Hypothalamus (tissue), 51 donors: ENCODE measurements at places on chromosomes 11 and 22.

DNA sequence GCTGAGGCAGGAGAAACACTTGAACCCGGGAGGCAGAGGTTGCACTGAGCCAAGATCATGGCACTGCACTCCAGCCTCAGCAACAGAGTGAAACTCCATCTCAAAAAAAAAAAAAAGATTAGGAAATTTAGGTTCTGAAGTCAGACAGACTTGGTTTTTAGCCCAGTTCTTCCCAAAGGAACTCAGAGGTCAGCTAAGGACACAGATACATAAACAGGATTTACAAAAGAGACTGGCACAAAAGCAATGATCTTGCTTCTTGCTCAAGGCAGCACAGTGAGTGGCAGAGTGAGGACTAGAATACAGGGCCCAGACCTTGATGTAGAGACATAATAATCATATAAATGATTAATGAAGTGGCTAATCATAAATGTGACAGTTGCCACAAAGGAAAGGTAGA is 25.4 kb upstream of the RRAS2 start:
- no peak for DNase-seq

GRCh38 chr11:64971421-64972233 is at the start of gene MAJIN:
MAJIN (minus strand) TSS chr11:64972108; CDS start chr11:64959405, 12,703 bp downstream.
- peak; percentile 22 for DNase-seq

- DNase-seq, result no peak
Observed at GRCh38 chr22:40853333-40853732, 3.1 kb downstream of the ST13 start.

GRCh38 chr22:48100685-48101417 is 1338.4 kb downstream of the TBC1D22A start:
- DNase-seq, result no peak

DNA sequence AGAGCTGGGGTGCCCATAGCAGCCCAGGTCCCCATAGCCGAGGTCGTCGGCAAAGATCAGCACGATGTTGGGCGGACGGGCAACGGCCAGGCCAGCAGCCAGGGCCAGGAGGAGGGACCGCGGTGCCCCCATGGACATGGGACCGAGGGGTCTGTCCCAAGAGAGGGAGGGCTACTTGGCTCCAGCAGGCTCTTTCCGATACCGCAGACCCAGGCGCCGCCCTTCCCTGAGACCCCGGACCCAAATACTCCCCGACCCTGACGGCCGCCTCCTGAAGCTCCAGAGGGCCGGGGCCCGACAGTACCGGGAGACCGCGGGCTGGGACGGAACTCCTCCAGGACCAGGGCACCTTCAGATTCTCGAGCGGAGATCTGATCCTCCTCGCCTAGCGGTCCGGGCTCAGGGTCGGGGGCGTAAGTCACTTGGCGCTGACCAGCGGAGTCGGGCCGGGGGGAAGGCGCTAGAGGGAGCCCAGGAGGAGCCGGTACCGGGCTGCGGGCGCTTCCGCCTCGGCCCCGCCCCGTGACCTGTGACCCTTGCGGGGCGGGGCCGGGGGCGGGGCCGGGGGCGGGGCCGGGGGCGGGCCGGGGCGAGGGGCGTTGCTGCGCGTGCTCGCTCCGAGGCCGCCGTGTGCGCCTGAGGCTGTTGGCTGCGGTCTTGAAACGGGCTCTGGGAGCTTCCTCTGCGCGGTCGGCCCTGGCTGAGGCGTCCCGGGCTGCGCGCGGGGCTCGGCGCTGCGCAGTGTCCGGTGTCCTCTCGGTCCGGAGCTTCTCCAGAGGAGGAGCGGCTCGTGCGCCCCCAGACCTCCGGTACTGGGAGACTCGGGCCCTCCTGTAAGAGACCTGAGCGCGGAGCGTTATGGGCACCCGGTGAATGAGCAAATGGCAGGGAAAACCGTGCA is at the start of gene ARSA:
Gene ARSA, minus strand, starts transcription at position 511 of the 901 bp plus-strand sequence. Its CDS starts 373 bp downstream, at position 138.
- peak; percentile 86 for DNase-seq

DNA sequence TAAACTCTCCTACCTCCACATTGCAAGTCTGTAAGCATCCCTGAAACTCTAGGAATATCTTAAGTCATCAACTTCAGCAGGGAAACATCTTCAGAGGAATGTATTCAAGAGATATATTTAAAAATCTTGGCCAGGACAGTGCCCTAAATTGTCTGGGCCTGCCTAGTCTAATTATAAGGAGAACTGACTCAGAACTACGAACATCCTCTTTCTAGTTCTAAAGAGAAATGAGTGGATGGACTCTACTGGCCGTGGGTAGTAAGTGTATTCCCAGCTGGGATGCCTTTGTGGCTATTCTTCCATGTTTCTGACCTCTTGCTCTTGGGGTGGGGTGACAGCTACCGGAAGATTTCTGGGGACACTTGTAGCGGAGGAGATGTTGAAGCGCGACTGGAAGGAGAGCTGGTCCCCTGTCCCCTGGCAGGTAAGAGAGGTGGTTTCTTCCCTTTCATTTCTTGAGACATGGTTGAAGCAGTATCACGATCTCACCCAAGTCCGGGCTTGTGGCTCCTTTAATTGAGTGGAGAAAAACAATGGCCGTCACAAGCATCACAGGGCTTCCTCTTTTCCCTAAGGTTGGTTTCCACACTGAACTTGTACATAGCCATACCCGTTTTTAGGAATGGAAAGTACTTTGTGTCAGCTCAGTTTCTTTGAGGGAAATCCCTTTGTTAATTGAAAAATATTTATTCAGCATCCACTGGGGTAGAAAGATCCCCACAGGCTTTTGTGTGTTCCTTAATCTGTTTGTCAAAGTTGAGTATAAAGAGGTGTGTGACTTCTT is 97.7 kb upstream of the SORL1-AS1 start:
- DNase-seq, result no peak

- no peak for DNase-seq
Observed at GRCh38 chr11:2671748-2672147, 28.0 kb downstream of the KCNQ1OT1 start.

GRCh38 chr11:104573441-104573990 is 324.7 kb downstream of the CASP12 start:
- DNase-seq, result no peak

DNA sequence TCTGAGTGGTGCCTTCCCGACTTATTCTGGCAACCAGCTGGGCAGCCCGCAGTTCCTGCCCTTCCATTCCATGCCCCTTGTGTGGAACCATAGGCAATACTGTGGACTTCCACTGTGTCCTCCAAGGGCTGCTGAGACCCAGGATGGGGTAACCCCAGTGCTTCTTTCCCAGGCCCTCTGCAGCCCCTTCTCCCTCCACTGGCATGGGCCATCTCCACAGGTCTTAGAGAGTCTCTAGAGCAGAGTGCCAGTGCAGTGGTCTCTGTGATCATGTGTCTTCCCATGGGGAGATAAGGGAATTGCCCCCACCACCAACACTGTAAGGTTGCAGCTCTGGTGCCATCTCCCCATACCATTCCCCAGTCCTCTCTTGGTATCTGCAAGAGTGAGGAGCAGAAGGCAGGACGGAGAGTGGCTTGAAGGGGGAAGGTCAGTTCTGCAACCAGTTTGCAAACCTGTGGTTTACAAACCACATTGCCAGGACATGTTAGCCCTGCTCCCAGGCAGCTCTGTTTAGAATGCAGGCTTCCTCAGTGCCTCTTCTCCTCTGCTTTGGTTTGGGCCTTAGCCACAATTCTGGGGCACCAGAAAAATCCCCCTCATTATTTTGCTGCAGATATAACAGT is 20.9 kb upstream of the DRD2 start:
- no peak for DNase-seq

GRCh38 chr22:24688256-24688655 is 85.3 kb downstream of the GGT1 start:
- DNase-seq, result no peak

GRCh38 chr11:35003658-35004057 is 87.2 kb downstream of the PDHX start:
- DNase-seq, result no peak

DNA sequence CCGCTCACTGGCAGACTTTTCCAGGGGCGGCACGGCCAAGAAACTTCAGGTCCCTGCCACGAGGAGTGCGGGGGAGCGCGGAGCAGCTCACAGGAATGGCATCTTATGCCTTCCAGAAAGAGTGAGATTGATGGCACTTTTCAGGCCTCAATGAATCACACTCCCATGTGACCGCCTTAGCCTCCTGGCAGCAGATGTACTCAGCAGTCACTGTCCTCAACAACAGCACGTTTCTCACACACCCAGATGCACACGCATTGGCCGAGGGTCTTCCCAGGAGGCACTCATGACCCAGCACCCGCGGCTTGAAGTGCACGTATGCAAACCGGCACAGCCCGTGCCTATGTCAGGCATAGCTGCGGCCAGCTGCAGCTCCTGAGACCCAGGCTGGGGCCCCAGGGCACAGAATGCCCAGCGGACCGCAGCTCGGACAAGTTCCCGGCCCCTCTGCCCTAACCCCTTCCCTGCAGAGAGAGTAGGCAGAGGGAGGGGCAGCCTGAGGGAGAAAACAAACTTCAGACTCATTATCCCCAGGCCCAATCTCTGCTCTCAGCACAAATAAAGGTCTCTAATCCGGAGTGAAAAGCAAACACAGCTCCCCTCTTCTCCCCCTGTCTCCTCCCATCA is 48.3 kb downstream of the RPUSD4 start:
- no peak for DNase-seq

DNA sequence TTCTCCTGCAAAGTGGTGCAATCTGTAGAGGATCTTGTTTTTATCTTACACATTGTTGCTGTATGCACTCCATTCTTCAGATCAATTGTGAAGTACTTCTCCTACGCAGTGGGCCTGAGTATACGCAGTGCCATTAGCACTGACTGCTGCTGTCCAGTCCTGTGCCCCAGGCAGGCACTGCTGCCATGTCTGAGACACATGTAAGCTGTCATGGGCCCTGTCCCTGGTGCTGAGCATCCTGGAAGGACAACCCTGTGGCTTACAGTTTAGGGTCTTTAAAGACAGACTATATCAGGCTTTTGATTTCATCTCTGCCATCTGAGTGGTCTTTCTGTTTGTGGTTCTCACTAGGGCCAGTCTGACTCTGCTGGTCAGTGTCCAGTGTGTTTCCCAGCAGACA is 44.8 kb upstream of the PTPN5 start:
- no peak for DNase-seq

DNA sequence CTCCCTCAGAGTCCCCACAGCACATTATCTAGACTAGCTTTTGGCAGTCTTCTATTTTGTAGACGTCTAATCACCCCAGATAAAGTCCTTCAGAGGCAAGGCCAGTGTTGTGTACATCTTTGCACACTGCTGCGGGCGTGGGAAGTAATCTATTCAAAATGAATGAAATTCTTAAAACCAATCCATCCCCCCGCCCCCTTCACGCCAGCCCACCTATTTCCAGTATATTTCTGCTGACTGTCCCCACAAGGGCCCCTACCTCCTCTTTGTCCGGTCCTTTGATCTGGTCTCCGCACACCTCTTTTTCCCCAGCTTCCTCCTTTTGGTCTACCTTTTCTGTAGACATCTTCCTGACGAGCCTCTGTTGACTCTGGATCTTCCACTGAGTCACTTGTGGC is 375 bp downstream of the BSCL2 start:
- DNase-seq, result no peak

GRCh38 chr11:934527-934926 is 8.9 kb downstream of the AP2A2 start:
- no peak for DNase-seq

DNA sequence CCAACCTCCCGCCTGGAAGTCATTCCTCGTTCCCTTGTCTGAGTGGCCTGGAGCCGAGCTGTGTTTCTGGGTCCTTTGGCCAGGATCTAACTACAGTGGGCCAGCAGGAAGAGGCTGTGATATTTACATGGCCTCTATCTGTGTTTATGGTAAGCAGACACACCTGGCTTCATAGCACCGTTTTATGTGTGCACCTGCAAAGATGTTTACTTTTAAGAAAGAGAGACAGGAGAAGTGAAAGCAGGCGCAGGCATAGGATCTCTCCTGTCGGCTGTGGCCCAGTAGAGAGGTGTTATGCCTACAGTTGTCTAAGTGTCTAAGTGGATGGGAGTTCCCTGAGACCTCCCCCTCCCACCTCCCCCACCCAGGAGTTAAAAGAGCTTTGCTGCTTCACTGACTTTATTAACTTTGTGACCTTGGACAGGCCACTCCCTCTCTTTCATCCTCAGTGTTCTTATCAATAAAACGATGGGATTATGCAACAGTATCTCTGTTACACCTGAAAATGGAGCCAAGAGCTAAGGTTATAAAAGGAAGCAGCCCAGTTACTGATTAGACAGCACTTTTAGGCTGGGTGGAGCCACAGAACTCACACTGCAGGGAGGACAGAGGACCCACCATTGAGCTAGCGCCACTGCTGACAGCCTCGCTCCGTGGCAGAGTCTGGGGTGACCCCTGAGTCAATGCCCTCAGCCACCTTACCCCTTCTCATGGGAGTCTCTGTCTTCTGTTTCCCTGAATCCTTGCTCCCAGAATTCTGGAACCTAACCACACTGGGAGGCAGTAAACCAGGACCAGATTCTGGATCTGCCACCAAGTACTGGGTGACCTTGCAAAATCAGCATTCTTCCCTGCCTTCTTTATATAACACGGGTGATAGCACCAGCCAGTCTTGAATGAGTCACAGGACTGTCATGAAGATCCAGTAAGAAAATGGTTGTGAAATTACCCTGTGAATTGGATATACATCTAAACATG is 22.0 kb downstream of the ST14 start:
- DNase-seq, result no peak

DNA sequence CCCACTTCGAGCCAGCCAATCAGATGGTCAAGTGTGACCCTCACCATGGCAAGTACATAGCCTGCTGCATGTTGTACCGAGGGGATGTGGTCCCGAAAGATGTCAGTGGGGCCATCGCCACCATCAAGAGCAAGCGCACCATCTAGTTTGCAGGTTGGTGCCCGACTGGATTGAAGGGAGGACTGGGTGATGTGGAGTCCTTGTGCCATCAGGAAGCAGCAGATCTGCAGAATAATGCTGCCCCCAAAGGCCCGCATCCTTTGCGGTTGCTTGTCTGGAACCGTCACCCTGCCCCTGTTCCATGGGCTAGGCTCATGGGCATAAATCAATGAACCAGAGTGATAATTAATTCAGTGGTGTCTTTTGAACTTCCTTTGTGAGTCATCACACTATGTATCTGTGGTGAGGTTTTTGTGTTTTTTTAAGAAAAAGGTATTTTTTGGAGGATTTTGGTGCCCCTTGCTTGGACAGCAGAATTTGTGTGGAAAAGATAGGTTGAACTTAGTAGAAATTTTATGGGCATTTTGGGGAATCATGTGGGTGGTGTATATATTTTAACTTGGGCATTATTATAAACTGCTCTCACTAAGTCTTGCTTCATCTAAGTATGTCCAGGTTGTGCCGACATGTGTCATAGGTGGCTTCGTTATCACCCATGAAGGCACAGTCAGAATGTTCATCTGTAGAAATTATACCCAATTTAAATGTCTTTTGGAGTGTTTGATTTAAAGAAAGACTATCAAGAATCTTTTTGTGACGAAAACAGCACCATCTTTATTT is 22.3 kb downstream of the LRRC74B start:
- DNase-seq, result no peak
